ENCODE measurements at places on chromosomes 6 and 20. TPM values are rescaled to one million over a fixed set of nuclear protein-coding genes. Genes with fewer than 3 reads are reported as not detected.

TSHZ2 gene
- polyA plus RNA-seq = 13.7 TPM

DNA sequence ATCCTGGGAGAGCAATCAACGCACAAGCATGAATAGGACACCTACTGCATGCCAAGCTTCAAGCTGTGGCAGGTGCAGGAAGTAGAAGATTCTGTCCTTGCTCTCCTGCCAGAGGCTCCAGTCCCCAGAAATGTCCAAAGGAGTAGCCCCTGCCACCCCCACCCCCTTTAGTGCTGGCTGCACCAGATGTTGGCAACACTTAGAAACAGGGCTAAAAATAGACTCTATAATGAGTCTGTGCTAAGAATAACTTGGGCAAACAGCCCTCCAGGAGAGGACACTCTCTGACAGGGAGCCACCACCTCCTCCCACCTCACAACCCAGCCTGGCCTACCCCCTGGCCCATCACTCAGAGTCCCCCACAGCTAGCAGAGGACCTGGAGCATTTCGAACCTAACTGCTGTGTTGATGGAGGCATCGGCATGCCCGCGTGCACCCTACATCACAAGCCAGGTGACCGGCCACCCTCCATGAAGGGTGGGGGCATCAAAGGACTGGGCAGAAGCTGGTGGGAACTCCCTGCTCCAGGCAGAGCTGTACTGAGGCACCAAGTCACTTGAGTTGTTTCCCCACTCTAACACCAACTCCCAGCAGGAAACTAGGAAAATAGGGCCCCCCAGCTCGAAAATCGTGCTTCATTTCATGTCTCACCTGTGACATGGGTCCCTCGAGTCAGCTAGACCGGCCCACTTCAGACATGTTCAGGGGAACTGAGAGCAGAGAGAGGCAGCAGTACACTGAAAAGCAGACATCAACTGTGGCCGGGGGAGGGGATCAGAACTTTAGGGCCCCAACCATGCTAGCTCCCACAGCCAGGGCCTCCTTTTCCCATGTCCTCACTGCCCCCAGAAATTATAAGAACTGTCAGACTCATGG lies 18.7 kb downstream of the TFEB start:
- no peak for DNase-seq

DNA sequence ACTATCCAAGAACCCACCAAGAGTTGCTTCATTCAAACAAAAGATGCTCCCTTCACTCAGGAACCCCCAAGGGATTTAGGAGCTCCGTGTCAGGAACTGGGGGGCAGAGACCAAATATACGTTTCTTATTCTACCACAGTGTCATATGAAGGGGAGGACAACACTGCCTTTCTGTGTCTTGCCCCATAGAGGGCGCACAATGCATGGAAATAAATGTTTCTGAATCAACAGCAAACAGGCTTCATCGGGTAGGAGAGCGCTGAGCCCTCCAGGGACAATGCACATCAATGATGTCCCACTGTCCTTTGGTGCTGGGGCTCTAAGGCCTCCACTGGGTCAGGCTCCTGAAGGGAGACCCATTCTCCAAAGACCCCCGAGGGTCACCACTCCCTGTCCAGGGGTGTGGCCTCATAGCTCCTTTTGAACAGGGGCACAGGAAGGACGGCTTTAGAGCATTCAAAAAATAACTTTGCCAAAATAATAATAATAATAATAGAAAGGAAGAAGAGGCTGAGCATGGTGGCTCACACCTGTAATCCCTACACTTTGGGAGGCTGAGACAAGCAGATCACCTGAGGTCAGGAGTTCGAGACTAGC lies 31.1 kb downstream of the PLG start:
- peak; percentile 49 for DNase-seq

DNA sequence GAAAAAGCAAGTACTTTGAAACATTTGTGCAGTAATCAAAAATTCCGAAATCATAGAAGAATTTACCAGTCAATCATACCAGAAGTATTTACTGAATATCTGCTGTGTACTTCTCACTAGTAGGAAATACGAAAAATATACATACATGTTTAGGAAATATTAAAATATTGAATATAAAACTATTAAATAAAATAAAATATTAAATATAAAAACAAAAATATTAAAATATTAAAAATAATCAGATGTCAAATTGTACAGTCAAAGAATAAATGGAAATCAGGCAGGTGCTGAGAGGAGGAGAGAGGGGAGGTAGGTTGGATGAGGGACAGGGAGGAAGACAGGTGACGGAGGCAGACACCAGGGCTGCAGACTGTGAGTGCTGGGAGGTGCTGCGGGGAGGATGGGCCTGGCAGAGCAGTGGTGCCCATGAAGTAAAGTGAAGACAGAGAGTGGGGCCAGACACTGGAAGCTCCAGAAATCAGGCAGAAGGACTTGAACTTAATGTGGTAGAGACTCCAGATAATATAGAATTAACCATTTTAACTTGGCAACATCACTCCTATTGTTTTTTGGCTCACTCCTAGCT lies 55.9 kb downstream of the PRKN start:
- DNase-seq = no peak

GRCh38 chr20:21251278-21251677 lies 51.9 kb upstream of the XRN2 start:
- DNase-seq = no peak

GRCh38 chr6:32614366-32615081 lies 22.7 kb upstream of the HLA-DQA1 start:
- DNase-seq = no peak

DNA sequence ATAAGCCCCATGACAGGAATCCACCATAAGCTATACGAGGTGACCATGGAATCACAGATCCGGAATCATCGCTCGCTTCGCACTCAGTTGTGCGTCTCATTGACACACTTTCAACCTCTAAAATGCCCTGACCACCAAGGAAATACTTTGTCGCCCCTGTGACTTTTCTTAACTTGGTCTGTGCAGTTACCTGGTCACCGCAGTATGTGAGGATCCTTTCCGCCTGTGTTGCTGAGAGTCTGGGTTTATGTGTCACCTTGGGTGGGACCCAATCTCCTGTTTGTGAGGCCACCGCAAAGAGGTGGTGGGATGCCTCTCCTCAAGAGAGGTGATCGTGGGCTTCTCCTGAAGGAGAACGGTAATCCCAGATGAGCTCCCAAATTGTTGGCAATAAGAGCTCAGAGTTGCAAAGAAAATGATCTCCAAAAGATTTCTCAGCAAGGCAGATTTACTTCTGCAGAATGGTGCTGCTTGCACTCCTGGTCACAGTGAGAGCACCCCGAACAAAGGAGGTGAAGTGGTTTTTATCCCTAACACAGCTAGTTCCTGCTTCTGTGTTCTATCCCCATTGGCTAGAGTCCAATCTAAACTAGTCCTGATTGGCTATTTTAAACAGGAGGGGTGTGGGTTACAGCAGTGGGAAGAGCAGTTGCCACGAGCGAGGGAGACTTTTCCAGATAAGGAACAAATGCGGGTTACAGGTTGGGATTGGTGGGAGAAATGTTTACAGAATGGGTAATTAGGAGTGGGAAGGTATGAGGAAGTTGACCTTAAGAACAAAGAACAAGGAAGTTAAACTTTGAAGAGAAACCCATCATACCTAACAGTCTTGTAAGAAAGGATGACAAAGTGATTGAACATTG lies 9.1 kb upstream of the ZNFX1 start:
- DNase-seq = no peak

DNA sequence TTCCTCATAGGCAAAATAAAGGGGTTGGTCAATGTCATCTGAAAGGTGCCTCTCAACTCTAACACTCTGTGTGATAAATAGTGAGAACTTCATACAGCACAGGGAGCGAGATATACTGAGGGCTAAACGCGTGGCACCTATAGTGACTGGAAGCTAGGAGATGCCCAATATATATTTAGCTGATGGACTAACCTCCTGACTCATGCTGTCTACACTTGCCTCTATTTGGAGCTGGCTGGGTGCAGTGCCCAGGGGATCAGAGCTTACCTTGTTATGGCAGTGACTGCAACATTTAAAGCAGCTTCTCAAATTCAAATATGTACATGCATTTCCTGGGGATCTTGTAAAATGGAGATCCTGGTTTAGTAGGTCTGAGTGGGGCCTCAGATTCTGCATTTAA lies 111.6 kb upstream of the PLN start:
- no peak for DNase-seq

- DNase-seq = no peak
These were observed 16.4 kb downstream of the TAAR2 start for GRCh38 chr6:132607544-132608233.

Data from renal pelvis (tissue), 12 donors.